ENCODE measurements at places on chromosomes 3 and 15.

GRCh38 chr15:39599871-39600270, 19.0 kb downstream of the THBS1 start:
- DNase-seq = no peak

DNA sequence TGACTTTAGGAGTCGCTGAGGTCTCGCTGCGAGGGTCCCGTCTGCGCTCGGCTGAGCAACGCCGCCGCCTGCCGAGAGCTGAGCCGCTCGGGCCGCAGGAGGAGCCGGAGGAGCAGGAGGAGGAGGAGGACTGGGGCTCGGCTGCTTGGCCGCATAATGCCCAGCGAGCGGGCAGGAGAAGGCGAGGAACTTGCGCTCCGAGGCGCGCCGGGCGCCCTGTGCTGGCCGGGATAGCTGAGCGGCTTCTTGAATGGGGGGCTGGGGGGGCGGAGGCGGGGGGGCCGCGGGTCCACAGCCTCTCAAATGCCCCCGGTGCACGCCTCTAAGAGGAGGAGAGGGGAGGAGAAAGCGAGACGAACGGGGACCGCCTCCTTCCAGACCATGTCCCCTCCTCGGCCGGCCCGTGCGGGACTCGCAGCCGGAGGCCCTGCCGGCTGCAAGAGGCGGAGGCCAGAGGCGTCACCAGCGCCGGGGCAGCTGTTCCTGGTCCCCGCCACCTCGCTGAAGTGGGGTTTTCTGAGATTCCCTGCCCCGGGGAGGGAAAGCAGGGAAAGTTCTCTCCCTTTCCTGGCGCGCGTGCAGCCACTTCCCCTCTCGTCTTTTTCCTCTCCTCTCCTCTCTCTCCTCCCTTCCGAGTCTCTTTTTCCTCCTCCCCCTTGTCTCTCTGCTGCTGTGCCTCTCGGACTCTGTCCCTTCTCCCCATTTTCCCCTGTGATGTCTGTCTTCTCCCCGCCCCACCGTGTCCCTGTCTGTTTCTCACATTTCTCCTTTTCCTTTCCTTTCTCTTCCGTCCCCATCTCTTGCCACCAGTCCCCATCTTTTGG, at the start of gene ADAMTS9:
Gene ADAMTS9, minus strand, starts transcription at position 220 of the 824 bp plus-strand sequence. CDS start 343 bp downstream, outside the sequence.
- no peak for DNase-seq

GRCh38 chr3:124767264-124767663, 37.0 kb downstream of the UMPS start:
- no peak for DNase-seq

DNA sequence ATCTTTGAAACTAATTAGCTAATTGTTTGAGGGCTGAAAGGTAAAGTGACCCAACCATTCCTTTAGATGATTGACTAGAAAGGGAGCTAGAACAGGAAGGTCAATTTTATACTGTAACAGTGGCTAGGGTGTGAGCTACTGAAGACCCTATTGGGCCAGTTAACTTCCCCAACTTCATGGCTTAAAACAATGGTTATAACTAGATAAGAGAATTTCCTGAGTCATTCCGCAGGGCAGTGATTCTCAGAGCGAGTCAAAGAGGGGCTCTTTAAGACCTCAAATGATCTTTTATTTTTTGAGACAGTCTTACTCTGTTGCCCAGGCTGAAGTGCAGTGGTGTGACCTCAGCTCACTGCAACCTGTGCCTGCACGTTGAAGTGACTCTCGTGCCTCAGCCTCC, 33.7 kb upstream of the TTBK2 start:
- DNase-seq = no peak

- no peak for DNase-seq
Observed at GRCh38 chr3:100650651-100651619, 41.5 kb downstream of the ADGRG7 start.

DNA sequence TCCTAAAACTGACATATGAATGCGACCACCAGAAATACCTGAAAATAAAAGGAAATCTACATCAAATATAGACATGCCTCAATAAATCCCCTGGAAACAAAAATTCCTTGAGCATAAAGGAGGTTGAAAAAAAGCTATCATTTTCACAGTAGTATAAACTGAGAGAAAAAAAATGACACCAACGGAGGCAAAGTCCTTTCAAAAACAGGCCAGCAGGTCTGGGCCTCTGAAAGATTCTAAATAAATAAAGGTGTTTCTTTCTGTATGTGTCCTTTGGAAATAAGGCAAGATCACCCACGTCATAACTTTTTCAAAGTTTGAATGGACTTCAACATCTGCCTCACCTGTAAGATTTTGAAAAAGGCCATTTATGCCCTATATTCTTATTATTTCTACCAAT, 5.0 kb downstream of the CLPX start:
- DNase-seq = no peak

GRCh38 chr15:92586966-92587365, 68.6 kb downstream of the FAM174B start:
- DNase-seq = no peak

DNA sequence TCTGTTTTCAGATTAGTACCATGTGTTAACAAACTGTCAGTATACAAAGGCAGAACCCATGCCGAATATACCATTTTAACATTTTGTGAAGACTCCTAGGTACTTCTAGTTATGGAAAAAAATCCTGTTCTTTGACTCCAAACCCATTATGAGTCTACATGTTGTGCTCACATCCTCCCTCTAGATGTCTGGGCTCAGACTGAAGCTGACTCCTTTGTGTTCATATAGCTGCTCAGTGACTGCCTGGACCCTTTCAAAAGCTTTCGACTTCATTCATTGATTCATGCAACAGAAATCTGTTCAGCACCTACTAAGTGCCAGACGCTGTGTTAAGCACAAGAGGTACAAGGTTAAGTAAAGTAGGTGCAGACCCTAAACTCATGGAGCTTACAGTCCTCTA, 60.5 kb downstream of the MEGF11 start:
- no peak for DNase-seq

- DNase-seq = no peak
Observed at GRCh38 chr3:123909785-123910184, 25.7 kb upstream of the MYLK start.

Data from SHP77 treated with DMSO at 0.1 percent for 48 hours (cell line).